ENCODE measurements at places on chromosomes 6 and 20.

GRCh38 chr20:52190437-52191131 is 995 bp downstream of the ZFP64 start:
- DNase-seq = no peak

DNA sequence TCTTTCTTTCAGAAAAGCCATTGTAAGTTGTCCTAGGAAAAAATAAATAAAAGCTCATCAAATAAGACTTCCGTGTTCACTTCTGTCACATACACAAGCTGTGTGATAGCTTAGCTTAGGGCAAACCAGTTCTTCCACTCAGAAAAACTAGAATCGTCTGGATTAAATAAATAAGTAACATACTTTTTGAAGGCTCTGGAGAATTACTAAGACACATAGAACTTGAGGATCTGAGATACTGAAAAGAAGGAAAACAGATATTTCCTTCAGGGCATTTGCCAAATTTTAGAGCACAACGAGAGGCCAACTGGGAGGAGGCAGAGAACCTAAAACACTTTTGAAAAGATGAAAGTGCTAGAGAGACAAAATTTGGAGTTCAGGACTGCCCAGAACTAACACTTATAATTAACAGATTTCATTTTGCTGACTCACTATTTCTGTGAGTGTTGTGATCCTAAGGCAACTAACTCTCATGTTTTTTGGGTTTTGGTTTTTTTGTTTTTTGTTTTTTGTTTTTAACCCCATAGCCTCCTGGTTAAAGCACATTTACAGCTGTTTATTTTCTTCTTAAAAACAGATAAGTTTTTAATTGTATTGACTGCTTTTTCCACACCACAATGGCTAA is 38.7 kb upstream of the THEMIS start:
- DNase-seq = no peak

DNA sequence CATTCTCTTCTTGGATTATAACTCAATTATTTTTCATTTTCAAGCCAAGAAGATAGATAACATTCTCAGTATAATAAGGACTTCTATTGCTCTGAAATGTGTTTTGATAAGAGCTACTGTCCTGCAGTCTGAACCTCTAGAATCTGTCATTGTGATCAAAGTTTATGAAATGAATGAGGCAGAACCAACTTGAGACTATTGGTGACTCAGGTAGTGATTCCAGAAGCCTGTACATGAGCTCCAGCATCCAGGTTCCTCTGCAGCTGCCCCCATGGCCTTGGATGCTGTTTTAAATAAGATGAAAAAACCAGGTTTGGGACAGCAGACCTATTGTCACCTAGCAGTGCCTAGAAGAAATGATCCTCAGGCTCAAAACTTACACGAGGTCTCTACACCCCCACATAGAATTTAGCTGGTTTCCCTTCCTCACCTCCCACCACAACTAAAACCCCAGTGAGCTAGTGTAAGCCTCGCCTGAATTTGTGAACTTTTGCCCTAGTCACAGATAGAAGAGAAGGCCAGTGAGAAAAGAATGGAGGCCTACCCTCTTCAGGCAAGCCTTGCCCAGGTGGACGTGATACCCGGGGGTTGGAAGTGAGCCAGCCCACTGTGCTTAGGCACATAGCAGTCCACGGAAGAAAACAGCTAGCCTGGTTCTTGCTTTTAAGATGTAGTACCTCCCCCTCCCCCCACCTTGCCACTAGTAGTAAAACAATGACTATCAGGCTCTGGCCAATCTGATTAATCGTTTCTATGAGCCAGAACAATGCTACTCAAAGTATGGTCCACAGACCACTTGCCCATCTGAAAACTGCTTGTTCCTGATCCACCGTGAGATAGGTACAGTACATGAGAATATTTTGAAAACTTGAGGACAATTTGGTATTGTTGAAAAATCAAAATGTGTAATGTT is 73.0 kb upstream of the SYNJ2 start:
- no peak for DNase-seq

DNA sequence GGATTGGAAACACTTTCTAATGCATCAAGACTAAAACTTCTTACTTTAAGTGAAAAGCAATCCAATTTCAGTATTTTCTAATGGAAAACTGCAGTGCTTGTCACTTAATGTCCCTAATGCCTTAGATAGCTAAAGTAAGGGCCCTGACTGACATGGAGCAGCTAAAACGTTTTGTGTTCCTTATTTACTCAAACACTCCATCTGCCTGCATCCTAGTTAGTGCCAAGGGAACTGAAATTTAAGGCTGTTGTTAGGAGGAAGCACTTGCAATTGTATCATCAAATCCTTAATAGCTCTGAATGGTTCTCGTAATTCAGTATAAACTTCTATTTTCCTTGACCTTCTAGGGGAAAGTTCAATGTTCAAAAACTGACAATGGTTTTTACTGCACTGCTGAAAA is 127.4 kb downstream of the GJA10 start:
- DNase-seq = no peak
